ENCODE measurements at places on chromosomes 1 and 21. TPM values are rescaled to one million over a fixed set of nuclear protein-coding genes. Genes with fewer than 3 reads are reported as not detected.

- DNase-seq = no peak
Measured at GRCh38 chr1:30920827-30921226, 12.3 kb upstream of the SDC3 start.

DNA sequence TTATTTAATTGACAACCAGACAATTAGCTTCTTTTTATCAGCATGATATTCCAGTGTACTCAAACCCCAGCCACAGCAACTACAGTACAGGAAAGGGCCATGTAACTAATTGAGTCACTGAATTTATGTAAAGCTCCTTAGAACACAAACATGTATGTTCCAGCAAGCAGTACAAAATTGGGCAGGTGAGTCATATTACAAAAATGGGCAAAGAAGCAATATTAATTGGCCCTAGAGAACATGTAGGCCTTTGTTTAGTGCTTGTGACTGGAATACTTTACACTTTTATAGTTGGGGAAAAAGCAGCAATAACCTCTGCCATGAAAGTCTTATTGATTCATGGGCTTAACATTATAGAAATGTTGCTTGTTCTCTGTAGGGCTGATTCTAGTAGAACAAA is 31.8 kb downstream of the CLEC20A start:
- DNase-seq = no peak

- DNase-seq = peak; percentile 52
Measured at GRCh38 chr1:43531107-43531905, 623 bp downstream of the PTPRF start.

DNA sequence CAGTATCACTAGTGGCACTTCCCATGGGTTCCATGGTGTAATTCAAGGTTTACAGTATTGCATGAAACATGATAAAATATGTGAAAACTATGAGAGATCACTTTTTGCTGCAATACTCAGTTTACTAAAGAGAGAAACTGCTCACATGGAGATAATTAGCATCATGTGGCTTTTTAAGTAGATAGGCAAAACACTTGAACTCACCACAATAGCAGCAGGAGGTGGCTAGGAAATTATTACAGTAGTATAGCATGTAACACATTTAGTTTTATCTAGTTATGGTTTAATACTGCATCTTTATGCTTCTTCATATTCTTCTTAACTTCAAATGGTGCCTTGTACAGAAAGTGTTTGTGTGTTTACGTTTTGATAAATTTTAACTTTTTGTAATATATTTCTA is 698.5 kb upstream of the BRINP3 start:
- DNase-seq = no peak

DNA sequence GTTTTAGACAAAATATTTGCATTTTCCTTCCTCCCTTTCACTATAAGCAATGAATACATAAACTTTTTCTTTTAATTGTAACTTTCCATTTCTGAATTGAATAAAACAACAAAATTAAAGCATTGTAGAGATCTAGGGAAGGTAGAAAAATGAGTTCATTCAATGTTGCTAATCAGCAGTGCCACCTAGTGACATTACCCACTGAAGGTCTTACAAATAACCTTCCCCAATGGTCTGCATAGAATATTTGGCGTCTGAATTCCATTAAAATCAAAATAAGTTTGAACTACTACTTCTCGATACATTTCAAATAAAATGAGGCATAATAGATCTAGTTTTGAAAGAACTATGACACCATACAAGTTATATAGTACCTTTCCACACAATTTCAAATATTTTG is 19.6 kb downstream of the FH start:
- peak; percentile 12 for DNase-seq

DNA sequence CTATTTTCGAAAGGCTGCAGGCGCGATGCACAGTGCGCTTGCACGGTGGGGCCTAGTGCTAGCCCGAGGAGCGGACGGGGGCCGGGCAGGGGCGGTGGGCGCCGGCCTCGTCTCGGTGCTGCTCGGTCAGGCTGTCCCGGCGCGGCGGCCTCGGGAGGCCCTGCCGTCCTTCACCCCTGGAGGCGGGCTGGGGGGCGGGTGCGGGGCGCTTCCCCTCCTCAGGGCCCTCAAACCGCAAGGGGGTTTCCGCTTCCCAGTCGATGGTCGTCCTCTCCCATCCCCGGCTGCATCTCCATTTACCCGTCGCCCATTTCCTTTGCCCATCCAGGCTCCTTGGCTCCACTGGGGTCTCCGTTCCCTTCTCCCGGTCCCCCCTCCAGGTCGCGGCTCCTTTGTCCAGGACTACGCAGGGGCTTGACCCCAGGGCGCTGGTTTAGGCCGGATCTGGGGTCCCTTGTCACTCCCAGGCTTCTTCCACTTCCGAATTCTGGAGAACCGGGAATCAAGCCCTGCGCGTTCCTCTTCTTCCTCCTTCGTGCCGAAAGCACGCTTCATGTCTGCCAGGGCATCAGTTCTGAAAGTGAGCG is 196.3 kb upstream of the LMO4 start:
- no peak for DNase-seq

Gene PEAR1
- total RNA-seq = 50.7 TPM

Gene C1orf174
- 25.6 TPM for total RNA-seq

Gene DNASE2B
- not detected for total RNA-seq

Gene BCAN
- total RNA-seq = 0.46 TPM
